ENCODE measurements at places on chromosomes 2 and 18.

- DNase-seq: no peak
Observed at GRCh38 chr18:42052122-42052708, 97.2 kb downstream of the PIK3C3 start.

- DNase-seq: peak; percentile 43
Observed at GRCh38 chr2:240387669-240388358, 47.6 kb upstream of the GPC1 start.

DNA sequence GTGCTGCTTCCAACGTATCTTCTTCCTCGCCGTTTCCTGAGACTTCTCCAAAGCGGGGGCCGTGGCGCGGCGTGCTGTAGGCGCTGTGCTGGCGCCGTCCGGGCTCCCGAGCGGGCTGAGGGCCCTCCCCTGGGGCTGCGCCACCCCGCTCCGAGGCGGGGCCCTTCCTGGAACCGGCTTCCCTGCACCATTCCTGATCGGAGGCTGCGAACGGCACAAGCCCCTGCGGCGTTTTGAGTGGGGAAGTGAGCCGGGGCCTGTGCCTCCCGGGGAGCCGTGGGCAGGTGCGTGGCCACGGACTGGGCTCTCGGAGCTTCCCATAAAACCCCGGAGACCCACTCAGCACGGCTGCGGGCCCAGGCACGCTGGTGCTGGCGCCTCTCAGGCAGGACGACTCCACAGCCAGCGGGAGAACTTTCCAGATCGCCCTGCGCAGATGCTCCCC lies 74.7 kb downstream of the PSMG2 start:
- no peak for DNase-seq

DNA sequence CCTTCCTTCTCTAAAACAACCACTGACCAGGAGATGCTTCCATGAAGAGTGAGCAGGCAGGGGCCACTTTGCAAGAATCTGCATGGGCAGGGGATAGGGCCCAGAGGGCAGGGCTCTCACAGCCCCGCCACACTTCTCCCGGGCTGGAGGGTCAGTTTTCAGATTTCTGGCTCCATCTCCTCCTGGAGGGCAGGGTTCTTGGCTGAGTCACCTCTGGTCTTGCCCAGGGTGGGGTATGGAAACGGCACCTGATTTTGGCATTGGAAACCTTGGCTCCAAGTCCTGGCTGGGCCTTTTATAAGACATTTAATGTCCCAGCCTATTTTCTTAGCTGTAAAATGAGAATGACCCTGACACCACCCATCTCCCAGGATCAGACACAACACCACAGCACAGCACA lies 27.6 kb upstream of the ASPRV1 start:
- DNase-seq: no peak

- DNase-seq: peak; percentile 47
Observed at GRCh38 chr2:173692068-173692467, 273.1 kb downstream of the SP3 start.

GRCh38 chr2:82811946-82812345 lies 1647.1 kb downstream of the SUCLG1 start:
- DNase-seq: no peak

DNA sequence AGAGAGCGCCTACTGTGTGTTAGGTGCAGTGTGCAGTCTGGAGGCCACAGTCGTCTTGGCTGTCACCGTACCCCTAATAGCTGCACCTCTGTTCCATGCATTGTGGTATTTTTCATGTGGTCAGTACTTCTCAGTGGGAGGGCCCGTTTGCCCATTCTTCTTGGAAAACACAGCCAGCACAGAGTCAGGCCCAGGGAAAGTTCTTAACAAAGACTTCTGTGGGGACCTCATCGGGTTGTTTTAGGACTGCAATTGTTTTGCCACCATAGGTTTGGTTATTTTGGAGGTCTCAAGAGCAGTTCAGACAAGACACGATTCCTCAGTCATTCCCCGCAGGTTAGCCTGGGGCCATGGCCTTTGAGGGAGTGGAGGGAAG lies 62.3 kb downstream of the SMIM21 start:
- DNase-seq: no peak

GRCh38 chr18:6732952-6733351 lies 3.4 kb downstream of the ARHGAP28 start:
- DNase-seq: no peak

GRCh38 chr2:241986836-241987641 lies 117.5 kb downstream of the RTP5 start:
- DNase-seq: no peak

GRCh38 chr2:99960790-99961189 lies 181.6 kb downstream of the AFF3 start:
- DNase-seq: no peak

- DNase-seq: no peak
Observed at GRCh38 chr2:134393075-134393461, 139.2 kb downstream of the MGAT5 start.

DNA sequence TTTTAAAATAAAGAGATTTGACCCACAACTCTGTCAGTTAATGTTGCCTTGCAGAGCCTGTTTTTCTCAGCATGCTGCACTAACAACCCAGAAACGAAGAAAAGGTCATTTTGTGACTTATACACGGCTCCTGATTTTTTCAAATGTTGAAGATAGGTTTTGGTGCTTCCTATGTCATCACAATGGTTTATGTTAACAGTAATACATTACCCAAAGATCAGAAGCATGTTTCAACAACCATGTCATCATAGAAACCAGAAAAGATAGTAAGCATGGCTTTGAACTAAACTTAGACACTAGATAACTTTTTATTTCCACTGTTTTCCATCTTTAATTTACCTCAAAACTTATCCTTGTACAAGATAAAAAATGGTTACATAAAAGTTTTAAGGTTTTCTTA lies 10.1 kb downstream of the BAZ2B start:
- no peak for DNase-seq

DNA sequence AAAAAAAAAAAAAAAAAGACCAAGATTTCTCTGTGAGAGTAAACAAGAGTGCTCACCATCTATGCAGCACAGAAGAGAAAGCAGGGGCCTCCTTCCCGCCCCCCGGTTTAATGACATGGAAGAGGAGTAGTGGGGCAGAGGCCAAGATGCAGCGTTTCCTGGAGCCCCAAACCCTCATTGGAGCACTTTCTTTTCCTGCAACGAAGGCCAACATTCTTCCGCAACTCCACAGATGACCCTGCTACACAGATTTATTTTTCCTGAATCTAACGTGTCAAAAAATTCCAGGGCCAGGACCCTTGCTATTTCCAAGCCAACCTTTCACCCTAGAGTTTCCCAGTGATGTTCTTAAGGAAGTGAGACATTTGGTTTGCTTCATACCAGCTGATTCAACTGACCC lies 189.6 kb downstream of the MIB1 start:
- DNase-seq: no peak

DNA sequence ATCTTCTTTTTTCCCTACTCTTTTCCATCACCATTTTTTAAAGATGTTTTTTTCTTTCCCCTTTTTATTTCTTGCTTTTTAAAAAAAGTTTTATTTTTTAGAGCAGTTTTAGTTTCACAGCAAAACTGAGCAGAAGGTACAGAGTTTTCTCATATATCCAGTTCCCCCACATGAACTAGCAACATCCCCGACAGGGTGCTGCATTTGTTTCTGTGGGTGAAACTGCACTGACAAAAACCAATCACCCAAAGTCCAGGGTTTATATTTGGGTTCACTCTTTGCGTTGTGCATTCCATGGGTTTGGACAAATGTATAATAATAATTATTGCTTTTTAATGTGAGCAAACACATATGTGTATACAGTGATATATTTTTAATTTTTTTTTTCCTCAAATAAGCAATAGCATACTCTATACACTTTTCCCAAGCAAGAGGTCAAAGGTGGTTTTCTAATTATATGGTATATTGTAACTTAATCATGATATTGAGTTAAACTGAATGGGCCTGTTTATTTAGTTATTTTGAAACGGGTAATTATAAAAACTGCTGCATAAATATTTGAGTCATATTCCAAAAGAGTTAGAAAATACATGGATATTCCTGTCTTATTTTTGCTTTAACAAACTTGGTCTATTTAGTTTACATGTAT lies 50.3 kb downstream of the NCK2 start:
- DNase-seq: no peak

GRCh38 chr2:149192427-149192826 lies 138.0 kb upstream of the LYPD6 start:
- no peak for DNase-seq

DNA sequence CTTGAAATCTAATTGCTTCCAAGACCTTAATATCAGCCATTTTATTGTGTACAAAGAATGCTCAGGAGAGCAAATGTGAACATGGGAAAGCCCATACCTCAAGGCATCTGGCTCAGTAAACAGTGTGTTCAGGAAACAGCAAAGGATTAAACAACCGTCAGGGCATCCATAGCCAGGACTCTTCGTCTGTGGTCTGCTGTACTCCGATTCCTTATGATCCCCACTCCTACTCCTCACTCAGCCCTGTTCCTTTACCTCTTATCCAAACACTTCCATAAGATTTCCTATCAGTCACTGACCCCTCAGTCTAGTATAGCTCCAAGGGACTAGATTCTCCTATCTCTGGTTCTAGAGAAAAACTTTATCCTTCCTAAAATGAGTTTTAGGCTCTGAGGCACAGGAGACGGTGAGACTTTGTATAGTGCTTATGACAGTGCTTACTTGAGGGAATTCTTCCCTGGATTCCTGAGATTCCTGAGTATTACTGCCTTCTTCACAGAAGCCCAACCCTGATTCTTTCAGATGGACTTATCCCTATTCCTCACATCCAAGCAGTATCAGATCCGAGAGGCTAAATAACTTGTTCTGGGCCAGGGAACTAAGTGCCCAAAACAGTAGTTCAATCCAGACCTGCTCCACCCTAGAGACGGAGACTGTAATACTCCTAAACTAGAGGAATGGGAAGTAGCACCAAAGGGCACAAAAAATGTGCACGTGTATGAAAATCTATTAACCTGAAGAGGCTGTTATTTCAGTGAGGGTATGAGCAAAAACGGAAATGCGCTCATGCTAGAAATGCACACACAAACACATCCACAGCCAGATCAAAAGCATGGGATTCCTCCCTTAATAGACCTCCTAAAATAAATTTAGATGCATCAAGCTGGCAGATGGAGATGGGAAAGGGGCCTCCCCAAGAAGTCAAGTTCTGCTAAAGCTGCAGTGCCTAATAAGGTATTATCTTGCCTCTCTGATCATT lies 42.1 kb upstream of the SIGLEC15 start:
- DNase-seq: no peak

DNA sequence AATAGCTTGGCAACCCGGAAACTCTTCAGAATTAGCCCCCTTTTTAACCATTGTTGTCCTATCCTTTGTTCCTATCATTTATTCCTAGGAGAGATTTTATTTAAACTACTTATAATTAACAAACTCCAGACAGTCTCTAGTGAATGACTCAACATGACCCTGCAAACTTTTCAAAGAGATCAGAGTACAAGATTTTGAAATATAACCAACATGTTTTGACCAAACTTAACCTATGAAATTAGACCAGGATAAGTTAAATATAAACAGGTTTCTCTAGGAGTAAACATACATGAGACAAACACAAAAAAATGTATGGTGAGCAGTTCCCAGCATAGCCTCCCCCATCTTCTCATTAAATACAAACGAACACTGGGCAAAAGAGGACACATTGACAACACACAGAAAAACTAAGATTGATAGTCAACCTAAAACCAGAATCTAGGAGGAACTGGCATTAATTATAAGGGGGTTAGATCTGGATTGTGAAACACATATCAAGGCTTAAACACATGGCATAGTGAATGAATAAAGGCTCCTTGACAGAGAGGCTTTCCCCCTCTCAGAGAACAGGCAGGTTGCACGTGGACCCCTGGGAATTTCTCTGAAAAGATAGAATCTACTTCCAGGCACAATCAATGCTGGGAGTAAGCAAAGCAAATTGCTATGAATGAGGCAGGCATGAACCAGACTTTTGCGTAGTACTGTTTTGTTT lies 284.1 kb downstream of the IRS1 start:
- DNase-seq: no peak

GRCh38 chr2:228016402-228016801 lies 145.0 kb downstream of the DAW1 start:
- DNase-seq: no peak

DNA sequence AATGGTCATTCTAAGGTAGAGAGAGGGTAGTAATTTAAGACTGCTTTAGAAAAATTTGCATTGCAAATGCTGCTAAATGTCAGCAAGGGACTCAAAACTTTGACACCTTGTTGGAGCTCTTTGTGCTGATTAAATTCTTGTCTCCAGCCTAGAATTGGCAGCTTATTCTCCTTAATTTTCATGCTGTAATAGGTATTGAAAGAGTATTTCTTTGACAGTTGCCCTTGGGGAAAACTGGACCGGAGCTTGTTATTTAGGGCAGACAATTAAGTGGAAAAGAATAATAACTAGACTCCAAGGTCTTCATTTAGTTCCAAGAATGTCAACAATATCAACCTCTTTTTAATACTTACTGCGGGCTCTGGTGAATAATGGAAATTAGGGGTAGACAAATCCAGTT lies 264.0 kb downstream of the TPGS2 start:
- DNase-seq: no peak

GRCh38 chr2:19754907-19755306 lies 146.9 kb downstream of the TTC32 start:
- no peak for DNase-seq

- DNase-seq: no peak
Observed at GRCh38 chr2:126825316-126825715, 73.4 kb upstream of the TEX51 start.

DNA sequence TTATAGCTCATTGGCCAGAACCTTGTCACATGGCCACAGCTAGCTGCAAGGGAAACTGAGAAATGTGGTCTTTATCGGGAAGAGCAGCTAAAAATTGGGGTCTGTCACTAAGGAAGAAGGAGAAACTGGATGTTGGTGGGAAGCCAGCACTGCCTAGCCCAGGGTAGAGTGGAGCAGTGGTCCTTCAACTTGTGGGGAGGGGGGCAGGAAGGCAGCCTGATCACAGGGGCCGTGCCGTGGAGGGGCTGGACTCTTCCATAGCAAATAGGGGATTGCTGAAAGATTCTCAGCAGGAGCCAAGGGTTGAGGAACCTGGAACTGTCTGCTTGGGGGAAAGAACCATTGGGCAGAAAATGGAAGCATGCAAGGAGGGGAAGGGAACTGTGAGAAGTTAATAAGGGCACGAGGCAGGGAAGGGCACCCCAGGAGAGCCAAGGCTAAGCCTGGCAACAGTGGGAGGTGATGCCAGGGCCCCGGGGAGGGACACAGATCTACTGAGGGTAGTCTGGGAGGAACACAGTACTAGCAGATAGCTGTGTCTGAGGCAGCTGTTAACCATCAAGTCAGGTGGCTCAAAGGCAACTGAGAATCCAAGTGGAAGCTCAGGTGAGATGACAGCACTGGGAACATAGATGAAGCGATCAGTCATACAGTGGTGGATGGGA lies 5.9 kb upstream of the NEURL3 start:
- DNase-seq: no peak

DNA sequence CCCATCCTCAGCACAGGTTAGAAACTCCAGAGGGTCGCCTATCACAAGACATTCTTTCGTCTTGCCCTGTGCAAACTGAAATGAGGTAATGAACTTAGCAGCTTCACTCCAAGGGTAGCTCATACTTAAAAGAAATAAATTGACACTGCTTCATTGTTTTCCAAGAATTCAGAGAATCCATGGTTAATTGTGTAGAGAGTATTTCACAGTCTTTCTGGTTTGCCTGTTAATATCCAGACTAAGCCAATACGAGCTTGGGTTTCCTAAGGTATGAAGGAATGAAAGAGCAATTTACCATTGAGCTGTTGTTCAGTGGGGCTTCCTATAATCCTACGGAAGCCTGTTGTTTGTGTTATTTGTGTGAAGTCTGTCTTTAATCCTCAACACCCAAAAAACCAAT lies 58.7 kb downstream of the FAM124B start:
- no peak for DNase-seq

- DNase-seq: no peak
Observed at GRCh38 chr2:211881449-211881848, 657.2 kb downstream of the ERBB4 start.

GRCh38 chr2:45992021-45992740 lies 305.0 kb upstream of the EPAS1 start:
- DNase-seq: no peak

Measured in right hindlimb (tissue), 1 donor.